ENCODE measurements at places on chromosomes 4 and X. TPM values are rescaled to one million over a fixed set of nuclear protein-coding genes. Genes with fewer than 3 reads are reported as not detected.

Gene IL2RG
- total RNA-seq, result not detected

Gene USP17L18
- total RNA-seq, result not detected

Gene SLC16A2
- 11.8 TPM for total RNA-seq

Gene TRAM1L1
- 5.2 TPM for total RNA-seq

Gene GAGE12E
- total RNA-seq, result not detected

Gene ARAP2
- under 0.01 TPM for total RNA-seq

Gene GPC3
- 3.5 TPM for total RNA-seq

Gene CYP4V2
- total RNA-seq, result 7.7 TPM

Gene FAM9B
- 0.88 TPM for total RNA-seq

Gene MAGEA4
- not detected for total RNA-seq

Gene EPHA5
- total RNA-seq, result 0.26 TPM

Gene TIGD4
- 0.24 TPM for total RNA-seq

Gene GAGE1
- not detected for total RNA-seq

Gene SPINK2
- total RNA-seq, result not detected

Gene MAGEB10
- total RNA-seq, result not detected

Gene ADGRL3
- 27.1 TPM for total RNA-seq

Gene ADH1B
- total RNA-seq, result 0.65 TPM

Gene ACE2
- not detected for total RNA-seq

Gene CC2D2A
- 17.8 TPM for total RNA-seq

Gene FAM47A
- not detected for total RNA-seq

Gene HTRA3
- 10.3 TPM for total RNA-seq

Gene PABPC5
- total RNA-seq, result 1.2 TPM

Gene MAGEB6
- total RNA-seq, result not detected

Gene CFAP299
- total RNA-seq, result not detected
